ENCODE measurements at places on chromosomes 7 and 10.

DNA sequence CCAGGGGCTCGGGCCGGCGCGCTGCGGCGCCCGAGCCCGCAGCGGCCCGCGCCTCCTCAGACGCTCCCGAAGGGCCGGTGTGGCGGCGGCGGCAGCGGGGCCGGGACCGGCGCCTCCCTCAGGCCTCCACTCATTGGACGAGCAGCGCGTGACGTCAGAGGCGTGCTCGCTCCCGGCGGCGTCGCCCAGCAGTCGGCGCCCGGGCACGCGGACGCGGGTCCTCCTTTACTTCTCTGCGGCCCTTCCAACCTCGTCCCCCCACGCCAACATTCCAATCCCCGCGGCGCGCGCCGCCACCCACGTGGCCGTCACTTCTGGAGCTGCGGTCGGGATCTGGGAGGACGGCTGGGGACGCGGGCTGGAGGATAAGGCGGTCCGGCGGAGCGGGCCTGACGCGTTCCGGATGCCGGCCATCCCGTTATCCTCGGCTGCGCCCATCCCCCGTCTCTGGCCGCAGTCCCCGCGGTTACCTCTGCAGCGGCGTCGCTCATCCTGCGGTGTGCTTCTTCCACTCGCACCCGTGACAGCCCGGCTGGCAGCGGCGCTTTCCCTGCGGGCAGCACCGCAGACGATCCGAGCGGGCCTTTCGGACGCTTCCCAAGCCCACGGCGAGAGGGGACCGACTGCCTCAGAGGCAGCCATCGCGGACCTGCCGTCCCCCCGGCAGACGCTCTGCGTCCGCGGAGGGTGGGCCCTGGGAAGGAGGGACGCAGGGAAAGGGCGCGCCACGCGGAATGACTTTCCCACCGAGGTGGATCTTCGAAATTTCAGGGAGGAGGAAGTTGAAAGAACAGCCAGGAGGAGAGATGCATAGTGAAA, at the start of gene PDZD8:
Gene PDZD8, minus strand, starts transcription at position 81 of the 819 bp plus-strand sequence. CDS start 213 bp downstream, outside the sequence.
- peak; percentile 75 for DNase-seq

DNA sequence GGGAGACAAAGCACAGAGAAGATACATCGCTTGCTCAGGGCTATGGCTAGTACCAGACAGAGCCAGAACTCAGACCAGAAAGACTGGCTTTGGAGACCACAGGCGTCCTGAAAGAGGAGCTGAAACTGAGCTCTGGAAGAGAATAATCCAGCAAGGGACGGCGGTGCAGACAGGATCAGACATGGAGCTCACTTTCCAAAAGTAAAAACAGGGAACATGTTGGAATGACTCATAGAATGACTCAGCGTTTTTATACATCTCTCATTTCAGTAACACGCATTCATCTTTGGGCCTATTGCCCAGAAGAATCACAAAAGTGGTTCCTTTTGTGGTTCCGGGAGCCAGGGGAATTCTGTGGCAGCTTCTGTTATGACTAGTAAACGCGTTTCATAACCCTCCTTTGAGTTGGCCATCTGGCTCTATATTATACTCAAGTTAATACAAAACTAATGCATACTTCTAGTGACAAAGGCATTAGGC, 37.2 kb downstream of the PLEKHS1 start:
- DNase-seq: peak; percentile 8

GRCh38 chr7:151897161-151897731, 20.3 kb upstream of the PRKAG2 start:
- peak; percentile 1 for DNase-seq

DNA sequence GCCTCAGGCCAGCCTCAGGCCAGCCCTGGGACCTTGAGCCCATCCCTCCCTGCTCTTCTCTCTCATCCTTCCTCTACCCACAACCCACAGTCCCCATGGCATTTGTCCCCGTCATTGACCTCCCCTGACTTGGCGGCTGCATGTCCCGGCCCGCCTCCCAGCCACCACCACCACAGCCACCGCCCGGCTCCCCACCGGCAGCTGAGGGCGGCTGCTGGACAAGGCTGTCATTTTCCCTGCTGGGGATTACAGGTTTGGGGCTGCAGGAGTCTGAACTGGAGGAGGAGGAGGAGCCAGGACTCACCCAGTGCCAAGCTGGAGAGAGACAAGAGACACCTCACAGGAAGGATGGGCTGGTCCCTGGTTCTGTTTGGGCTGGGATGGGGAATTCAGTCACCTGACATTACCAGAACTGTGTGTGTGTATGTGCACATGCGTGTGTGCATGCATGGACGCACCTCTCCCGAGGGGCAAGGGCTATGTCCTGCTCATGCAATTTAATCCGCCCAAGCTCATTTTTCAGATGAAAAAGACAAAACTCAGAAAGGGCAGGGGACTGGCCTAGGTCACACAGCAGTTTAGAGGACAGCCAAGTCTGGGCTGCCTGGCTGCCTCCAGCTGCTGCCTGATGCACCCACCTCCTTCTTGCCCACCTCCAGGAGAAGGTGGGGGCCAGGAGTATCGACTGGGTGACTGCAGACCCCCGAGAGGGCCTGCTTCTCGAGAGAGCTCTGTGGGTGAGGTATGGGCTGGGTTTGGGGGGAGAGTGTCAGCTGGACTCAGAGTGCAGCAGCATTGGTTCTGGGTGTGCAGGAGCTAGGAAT, 113.1 kb downstream of the ZMIZ1 start:
- no peak for DNase-seq

DNA sequence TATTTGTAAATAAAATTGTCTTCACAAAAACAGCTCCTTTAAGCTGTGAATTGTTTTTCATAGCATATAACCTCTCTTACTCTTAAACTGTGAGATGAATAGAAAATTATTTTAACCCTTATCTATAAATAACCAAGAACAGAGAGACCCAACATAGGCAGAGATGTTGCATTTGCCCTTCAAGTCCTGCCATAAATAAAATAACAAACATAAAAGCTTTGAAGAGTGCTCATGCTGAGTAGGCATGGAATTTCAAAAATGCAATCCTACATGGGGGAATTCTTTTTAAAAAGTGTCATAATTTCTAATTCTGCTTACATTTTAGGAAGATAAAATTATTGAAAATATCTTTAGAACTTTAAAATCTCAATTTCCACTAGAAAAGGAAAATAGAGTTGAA, 124.1 kb upstream of the FERD3L start:
- no peak for DNase-seq

- DNase-seq: no peak
These were observed 228.1 kb downstream of the KIF20B start for GRCh38 chr10:89929282-89930026.

DNA sequence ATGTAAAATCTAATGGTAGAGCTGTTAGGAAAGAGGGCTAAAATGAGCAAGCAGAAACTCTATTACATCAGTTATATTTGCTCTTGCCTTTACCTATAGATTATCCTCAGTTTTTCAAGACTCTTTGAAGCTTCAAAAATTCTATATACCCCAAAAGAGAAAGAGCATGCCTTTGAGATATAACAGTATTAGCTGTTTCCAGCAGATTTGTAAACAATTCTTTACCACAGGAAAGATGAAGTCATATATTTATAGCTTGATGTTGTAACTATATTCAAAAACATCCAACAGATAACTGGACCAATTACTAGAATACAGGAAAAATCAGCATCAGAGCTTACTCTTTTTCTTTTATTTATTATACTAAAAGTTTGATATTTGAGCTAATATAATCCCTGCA, 416.2 kb upstream of the TPK1 start:
- DNase-seq: no peak

DNA sequence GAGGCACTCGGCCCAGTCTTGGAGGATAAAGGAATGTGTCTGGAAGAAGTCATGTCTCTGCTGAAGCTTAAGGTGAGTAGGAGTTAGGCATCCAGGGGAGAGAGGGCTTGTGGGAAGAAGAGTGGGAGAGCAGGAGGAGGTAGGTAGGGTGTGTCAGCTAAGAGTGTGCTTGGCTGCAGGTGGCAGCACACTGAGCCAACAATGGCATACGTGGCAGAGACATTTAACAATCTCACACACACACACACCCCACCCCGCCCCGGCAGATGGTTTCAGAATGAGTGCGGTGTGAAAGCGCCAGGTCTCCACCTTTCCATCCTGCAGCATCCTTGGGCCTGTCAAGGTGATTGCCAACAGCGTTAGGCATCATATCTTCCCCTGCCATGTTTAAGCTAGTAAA, 11.2 kb upstream of the ARPC1A start:
- peak; percentile 9 for DNase-seq

DNA sequence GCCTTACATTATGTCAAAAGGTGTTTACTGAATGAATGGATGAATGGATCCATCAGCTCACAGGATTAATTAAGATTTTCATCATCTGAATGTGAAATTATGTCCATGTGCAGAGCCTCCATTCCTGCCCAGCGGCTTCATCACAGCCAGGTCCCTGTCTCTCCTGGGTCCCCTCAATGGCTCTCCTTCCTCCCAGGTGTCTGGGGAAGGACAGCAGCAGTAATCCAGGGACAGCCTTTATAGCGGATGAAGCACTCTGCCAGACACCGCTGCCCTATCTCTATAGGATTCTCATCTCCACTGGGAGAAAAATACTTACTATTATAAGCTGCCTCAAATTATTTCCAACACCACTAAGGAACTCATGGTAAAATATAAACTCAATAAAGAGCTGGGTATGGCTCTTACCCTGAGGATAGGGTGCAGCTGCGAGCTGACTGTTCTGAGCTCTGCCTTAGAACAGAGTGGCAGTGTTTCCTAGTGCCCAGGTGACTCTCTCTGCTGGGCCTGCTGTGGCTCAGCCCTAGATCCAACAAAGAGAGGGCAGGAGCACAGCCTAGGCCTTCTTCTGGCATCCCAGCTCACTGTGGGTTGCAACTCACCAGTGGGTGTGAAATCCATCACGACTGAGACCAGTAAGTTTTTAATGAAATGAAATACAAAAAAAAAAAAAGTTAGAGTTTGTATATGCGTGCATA, 38.3 kb downstream of the GPRIN2 start:
- no peak for DNase-seq
